ENCODE measurements at places on chromosomes 6 and 20.

- no peak for DNase-seq
Measured at GRCh38 chr6:117089604-117090003, 175.8 kb upstream of the VGLL2 start.

- DNase-seq = peak; percentile 9
Measured at GRCh38 chr6:15017261-15017660, 228.6 kb upstream of the JARID2 start.

- no peak for DNase-seq
Measured at GRCh38 chr20:38302786-38303185, 1.2 kb upstream of the BPI start.

DNA sequence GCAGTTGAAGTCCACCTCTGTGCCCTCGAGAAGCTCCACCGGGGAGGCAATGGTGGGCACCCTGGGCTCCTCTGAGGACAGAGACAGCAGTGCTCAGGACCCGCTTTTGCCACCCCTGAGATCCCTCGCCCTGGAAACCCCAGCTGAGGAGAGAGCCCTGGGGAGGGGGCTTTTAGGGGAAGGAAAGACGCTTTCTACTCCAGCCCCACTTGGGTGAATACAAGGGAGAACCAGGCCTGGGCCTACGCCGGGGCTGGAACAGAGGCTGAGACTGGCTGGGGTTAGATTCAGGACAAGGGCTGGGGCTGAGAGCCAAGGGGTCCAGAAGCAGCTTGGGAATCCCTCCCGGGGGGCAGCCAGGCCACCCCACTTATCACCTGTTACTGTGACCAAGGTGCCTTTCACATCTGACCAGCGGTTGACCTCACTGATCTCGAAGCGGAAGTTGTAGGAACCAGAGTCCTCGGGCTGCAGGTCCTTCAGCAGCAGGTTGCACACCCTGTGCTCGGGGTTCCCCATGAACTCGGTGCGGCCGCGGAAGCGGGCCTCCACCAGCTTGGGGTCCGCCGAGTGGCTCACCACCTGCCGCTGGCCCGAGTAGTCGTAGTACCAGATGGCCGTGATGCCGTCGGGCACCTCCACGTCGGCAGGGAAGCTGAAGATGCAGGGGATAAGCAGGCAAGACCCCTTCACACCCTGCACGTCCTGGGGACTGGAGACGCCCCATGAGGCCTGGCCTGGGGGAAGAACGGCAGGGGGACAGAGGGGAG is 6.2 kb downstream of the SIGLEC1 start:
- DNase-seq = no peak

DNA sequence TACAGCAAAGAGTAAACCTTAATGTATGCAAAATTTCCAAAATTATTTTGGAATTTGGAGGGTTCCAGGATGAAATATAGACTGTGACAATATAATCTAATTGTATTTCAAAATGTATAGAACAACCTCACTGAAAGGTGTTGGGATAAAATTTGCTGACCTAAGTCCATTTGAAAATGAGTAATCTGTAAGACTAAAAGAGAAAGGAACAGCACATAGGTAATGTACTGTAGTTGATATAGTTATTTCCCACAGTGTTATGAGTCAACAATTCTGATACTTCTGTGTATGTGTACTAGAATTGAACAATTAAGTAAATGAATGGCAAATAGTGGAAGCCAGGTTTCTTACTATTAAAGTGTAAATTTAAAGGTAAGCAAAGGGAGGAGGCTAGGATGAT is 23.8 kb upstream of the ELOVL4 start:
- DNase-seq = no peak

DNA sequence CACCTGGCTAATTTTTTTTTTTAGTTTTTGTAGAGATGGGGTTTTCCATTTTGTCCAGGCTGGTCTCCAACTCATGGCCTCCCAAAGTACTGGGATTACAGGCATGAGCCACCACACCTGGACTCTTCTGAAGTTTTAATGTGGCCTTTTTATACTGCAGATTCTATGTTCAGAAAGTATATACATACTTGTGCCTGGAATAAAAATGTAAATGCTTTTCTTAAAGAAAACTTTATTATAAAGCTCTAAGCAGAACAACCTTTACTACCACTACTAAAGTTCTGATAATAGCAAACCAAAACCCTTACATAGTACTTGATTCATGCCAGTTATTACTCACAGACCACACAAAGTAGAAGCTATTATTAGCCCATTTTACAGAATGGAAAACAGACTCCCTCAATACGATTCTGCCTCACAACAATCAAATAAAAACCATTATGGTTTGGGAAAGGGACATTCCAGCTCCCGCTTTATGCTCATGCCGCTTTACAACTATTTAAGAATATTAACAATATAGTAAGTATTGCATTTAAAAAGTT is 5.3 kb downstream of the PHIP start:
- DNase-seq = no peak

DNA sequence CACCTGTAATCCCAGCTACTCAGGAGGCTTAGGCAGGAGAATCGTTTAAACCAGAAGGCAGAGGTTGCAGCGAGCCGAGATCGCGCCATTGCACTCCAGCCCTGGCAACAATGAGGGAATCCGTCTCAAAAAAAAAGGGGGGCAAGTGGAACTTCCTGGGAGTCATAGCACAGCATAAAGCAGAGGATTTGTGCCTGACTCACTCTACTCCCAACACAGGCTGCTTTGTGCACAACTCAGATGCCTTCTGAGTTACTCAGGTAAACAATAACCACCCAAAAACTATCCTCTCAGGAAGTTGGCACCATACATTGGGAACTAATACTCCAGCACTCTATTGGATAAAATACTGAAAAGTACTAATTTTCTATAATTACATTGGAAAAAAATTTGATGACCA is 2.5 kb upstream of the TMEM244 start:
- DNase-seq = no peak

DNA sequence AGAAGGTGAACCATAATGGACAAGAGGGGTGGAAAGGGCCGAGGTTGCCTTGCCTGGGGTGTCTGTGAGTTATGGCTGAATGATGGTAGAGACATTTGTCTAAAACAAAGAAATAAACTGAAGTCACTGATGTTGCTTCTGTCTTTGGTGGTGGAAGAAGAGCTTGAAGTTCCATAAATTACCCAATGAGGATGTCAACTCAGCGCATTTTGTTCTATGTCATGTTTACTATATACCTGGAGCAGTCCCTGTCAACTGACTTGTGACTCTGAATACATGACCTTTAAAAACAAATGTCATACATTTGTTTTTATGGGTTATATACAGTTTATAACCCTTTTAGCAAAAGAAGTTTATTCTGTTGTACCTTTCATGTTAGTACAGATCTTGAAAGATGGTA is 2.0 kb downstream of the EFHC1 start:
- no peak for DNase-seq

DNA sequence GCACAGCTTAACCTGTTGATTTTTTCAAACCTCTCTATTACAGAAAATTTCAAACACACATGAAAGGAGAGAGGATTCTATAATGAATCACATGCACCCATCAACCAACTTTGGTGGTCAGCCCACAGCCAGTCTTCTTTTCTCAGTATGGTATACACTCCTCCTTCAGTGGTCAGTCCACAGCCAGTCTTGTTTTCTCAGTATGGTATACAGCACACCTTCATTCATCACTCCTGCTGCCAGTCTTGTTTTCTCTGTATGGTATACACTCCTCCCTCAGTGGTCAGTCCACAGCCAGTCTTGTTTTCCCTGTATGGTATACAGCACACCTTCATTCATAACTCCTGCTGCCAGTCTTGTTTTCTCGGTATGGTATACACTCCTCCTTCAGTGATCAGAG is 67.8 kb downstream of the SYNDIG1 start:
- no peak for DNase-seq

DNA sequence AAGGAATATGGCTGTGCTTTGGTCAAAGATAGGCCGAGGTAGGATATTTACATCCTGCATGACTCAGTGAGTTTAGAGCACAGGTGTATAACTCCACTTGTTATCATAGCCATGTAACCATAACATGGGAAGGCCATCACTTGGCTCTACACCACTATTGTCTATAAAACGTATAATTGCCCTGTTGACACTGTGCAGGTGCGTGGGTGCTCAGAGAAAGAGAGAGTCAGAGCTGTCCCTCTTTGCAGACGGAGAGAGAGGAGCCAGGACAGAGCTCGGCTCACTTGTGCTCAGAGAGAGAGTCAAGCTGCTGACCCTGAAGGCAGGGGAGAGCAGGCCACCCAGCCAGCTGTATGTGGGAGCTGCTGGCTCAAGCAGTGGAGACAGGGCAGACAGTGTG is 46.0 kb downstream of the OR2B6 start:
- DNase-seq = no peak

DNA sequence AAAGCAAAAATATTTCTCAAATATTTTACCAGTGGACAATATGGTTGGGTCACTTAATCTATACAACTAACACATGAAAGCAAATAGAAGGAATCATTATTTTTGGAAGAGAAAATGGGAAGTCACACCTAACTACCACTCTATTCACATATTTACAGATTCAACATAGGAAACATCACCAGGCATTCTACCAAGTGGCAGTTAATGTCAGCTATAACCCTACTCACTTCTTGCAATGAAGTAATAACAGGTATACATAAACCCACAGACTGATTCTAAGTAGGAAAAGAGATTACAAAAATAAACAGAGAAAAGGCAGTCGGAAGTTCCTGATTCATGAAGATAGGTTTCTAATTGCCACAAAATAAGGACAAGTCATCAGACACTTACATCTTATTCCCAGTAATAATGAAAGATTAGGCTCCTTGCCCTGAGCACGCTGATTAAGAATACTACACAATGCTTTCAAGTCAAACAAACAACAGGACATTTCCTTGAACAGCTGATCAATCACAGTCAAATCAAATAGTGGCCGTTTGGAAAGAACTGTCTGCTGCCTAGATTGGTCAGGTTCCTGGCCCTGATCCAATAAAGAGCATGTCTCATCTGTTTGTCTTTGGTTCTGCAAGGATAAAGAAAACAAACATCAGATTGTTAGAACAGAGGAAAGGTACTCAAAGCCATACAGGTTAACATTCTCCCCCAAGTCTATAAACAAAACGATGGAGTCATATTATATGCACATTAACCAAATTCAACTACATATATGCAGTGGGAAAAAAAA is 79.2 kb upstream of the PLN start:
- no peak for DNase-seq

GRCh38 chr6:44435500-44435899 is 48.0 kb downstream of the CDC5L start:
- no peak for DNase-seq

DNA sequence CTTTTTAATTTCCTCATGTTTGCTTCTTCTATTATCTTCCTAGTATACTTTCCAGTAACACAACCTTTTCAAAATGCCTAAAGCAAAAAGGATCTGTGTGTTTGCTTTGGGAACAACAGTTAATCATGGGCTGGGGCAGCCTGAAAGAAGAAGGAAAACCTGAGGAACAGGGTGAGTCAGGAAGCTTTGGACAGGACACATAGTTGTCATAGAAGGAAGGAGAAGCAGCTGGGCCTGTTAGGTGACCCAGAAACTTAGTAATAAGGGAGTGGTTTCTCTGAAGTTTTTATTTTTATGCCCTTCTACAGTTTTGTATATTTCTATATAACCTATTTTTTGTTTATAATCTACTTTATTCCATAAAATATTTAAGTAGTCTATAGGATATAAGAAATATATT is 61.4 kb downstream of the CD24 start:
- DNase-seq = no peak

- DNase-seq = no peak
Measured at GRCh38 chr20:41176711-41177552, 39.6 kb downstream of the PLCG1 start.

DNA sequence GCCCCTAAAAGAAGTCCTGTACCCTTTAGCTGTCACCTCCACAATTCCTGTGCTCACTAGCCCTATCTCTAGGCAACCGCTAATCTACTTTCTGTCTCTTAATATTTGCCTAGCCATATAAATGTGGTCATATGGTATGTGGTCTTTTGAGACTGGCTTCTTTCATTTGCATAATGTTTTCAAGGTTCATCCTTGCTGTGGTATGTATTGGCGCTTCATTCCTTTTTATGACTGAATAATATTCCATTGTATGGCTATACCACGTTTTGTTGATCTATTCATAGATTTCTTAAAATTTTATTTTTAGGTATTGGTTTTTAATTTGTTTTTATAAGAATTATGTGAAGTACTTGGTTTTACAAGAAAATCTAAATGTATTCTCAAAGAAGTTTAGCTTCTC is 70.0 kb downstream of the MAP3K4 start:
- no peak for DNase-seq

GRCh38 chr6:144335914-144336313 is 50.8 kb downstream of the UTRN start:
- peak; percentile 66 for DNase-seq

GRCh38 chr6:33450434-33450833 is 3.9 kb upstream of the ZBTB9 start:
- DNase-seq = no peak

- DNase-seq = no peak
Measured at GRCh38 chr6:98516866-98517265, 317.5 kb upstream of the POU3F2 start.

- DNase-seq = no peak
Measured at GRCh38 chr6:16649241-16649640, 112.0 kb downstream of the ATXN1 start.

GRCh38 chr20:32277361-32278198 is at the start of gene KIF3B:
TSS of gene KIF3B (plus strand) at chr20:32277651. CDS start at chr20:32309778, 32,127 bp downstream.
- peak; percentile 89 for DNase-seq

DNA sequence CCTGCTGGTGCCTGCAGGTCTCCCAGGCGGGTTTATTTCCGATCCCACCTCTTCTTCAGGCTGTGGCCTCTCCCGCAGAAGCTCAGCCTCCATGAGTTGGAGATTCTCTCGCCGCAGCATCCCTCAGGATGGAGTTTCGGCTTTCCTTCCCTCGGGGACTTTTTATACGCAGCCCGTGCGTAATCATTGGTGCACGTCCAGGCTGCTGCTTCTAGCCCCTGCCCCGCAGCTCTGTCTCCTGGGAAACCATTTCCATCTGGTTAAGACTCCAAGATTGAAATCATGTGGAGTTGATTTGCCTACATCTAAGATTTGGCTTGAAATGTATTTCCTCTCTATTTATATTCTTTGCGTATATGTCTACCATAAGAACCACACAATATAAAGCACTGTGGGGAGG is 46.7 kb upstream of the CARMIL1 start:
- no peak for DNase-seq

DNA sequence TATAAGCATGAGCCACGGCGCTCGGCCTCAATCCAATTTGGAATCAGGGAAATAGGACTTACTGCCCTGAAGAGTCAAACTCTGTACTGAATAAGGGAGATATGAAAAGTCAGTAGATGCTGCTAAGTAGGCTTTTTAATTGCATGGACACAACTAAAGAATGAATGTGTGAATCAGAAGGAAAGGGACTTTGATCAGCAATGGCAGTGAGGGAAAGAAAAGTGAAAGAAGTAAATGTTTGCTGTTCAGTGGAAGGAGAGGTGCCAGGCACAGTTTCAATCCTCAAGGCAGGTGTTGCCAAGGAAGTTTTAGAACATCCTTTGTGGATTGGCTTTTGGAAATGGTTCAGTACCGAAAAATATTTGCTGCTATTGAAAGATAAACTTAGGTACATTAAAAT is 62.2 kb upstream of the GCM1 start:
- DNase-seq = no peak

GRCh38 chr20:36745927-36746659 is at the start of gene NDRG3:
TSS of gene NDRG3 (minus strand) at chr20:36746090. CDS start at chr20:36721735, 24,355 bp downstream.
- peak; percentile 95 for DNase-seq

- DNase-seq = no peak
Measured at GRCh38 chr6:41161851-41162552, 914 bp downstream of the TREM2 start.

Measured in CD4-positive, alpha-beta T cell treated with Interleukin-1 beta for 1 hour (primary cell).